ENCODE measurements at places on chromosomes 4 and X.

DNA sequence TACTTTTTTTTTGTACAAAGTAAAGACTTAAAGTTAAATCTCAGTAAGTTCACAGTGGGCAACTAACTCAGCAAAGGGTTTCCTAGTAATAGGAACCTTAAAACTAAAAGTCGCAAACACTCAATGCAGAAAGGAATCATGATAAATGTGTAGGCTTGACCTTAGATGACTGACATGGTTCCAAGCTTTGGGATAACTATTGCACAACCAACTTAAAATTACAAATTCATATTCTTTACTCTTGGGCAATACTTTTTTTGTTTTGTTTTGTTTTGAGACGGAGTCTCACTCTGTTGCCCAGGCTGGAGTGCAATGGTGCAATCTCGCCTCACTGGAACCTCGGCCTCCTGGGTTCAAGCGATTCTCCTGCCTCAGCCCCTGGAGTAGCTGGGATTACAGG is 8.2 kb downstream of the ELOVL6 start:
- DNase-seq: no peak

DNA sequence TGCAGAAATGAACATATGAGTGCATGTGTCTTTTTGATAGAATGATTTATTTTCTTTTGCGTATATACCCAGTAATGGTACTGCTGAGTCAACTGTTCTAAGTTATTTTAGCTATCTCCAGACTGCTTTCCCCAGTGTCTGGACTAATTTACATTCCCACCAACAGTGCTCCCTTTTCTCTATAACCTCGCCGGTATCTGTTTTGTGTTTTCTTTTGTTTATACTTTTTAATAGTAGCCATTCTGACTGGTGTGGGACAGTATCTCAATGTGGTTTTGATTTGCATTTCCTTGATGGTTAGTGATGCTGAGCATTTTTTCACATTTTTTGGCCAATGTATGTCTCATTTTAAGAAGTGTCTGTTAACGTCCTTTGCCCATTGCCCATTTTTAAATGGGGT is 218.6 kb upstream of the KCNIP4 start:
- DNase-seq: no peak

DNA sequence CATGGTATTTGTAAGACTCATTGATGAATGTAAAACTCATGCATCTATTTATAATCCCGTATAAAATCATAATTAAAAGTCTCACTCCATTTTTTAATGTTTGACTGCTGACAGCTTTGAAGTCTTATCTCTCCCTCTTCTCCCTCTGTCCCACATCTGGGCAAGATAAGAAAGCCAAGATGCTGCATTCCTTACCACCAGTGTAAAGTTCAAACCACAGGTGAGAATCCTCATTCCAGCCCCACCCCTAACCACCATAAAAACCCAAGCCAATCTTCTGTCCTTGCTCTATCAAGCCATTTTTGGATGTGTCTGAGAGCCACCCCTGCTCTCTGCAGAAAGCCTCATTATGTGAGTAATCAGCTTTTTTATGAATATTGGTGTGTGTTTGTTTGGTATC is 59.3 kb upstream of the MAGED1 start:
- DNase-seq: no peak

DNA sequence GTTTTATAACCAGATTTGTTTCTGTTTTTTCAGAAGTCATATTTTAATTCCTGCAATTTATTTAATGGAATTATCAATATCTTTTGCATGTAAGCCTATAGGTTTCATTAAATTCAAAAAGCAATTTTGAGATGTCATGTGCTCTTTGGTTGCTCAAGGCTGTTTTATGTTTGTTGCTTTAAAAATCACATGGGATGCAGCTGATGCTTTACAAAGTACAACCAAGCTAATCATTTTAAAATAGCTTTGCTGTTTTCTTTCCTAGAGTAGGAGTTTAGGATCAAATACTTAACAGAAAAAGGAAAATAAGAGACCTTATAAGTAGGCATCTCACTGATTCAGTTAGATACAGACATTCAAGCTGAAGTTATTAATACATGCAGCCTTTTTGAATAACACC is 11.3 kb downstream of the CPEB2 start:
- no peak for DNase-seq

GRCh38 chr4:53348046-53348445 is 17.8 kb downstream of the SCFD2 start:
- no peak for DNase-seq

DNA sequence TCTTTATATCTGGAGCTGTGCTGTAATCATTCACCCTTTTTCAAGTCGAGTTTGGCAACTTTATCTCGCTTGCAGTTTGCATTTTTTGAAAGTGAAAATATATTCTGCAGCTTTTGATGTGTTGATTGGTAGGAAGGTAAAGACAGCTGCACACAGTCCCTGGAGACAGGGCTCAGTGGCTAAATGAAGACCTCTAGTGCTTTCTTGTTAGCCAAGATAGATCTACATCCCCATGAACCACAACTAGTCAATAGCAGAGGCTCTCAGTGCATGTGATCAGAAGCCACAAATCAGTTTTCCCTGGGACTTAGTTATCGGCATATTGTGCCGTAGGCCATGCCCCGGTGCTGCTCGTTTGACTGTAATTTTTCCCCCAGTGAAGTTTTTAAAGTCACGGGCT is 587.7 kb upstream of the PITX2 start:
- no peak for DNase-seq

- DNase-seq: no peak
These were observed 179.8 kb downstream of the SLIT2 start for GRCh38 chr4:20431543-20431951.

DNA sequence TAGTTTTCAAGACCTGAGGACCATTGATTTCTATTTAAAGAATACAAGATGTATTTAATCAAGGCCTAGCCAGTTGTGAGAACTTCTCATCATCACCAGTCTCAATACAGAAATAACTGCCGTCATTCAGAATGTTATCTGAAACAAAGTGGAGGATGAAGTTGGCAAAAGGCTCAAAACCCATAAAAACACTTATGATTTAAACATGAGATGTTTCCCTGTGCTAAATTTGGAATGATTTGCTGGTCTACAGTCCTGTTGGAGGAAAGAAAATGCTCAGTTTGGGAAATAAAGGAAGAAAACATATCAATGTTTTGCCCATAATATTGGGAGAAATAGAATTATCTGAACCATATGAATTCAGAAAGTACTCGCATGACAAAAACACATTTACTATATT is 192.2 kb downstream of the ADGRA3 start:
- no peak for DNase-seq

- no peak for DNase-seq
These were observed 35.8 kb downstream of the FAT4 start for GRCh38 chr4:125350470-125351135.

DNA sequence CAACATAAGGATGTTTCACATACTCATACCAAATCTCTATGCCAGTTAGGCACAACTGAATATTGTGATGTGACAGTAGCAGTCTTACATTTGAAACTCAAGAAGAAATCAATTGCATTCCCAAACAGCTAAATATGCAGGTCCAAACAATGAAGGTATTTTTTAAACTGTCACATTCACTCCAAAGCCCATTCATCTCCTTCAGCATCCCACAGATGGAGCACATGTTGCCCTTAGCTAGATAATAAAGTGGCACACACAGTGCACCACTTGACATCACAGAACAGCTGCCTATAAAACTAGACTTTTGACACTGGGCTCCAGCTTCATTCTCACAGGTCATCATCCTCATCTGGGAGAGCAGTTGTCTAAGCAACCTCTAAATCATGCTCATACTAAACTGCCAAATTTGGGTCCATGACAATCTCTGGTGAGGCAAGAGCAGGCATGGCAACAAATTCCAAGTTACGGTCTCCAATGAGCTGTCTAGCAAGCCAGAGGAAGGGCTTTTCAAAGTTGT is 26.2 kb upstream of the ARHGEF6 start:
- DNase-seq: no peak

- no peak for DNase-seq
These were observed 30.4 kb downstream of the PLS3 start for GRCh38 chrX:115591420-115591819.

DNA sequence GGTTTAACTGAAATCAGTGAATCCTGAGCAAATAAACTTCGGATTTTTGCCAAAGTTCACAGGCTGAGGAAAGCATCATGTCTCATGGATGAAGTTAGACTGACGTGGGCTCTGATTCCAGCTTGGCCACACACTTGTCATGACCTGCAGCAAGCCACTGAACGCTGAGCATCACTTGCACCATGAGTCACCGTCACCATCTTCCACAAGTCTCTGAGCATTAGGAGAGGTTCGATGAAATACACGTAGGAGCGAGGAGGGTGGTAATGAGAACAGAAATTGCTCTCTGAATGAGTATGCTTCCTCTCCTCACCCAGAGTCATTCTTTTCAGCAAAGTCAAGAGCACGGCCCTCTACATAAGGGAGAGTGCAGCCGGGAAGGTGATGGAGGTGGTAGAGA is 3.8 kb upstream of the TRIML2 start:
- DNase-seq: no peak

DNA sequence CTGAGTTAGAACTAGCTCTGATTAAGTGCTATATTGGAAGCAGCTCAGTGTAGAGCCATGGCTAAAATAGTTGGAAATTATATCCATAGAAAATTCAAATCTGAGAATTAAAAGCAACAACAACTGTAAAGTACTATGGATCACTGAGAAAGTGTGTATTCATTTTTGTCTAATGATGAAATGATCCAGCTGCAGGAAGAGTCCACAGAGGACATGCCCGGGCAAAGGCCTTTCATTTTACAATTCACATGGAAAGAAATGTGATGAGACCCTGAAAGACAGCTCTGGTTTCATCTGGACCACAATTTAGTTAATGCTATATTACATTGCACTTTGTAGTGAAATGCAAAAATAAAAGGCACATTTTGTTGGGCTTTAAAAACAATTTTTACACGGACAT is 196.8 kb upstream of the FAT1 start:
- no peak for DNase-seq

- DNase-seq: no peak
These were observed 67.9 kb upstream of the SOX3 start for GRCh38 chrX:140572724-140573123.

DNA sequence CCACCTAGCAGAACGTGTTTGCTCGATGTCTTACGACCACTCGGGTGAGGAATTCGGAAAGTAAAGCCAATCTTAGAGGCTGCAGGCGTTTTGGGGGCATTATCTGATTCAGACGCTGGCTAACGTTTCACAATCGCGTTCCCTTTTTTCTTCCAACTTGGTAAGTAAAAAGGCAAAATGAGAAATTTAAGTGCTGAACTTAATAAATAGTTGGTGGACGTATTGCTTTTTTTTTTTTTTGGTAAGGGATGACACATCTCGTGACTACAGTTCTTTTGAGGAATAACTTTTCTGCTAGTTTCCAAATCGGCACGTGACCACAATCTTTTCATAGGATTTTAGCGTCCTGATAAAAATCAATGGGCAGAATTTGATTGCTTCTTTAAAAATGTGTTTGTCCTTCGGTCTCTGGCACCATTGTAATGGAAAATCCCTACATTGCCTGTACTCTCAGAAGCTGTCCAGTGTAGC is 848 bp downstream of the RAB9A start:
- DNase-seq: no peak

GRCh38 chr4:73181231-73181630 is 77.4 kb downstream of the ANKRD17 start:
- no peak for DNase-seq

DNA sequence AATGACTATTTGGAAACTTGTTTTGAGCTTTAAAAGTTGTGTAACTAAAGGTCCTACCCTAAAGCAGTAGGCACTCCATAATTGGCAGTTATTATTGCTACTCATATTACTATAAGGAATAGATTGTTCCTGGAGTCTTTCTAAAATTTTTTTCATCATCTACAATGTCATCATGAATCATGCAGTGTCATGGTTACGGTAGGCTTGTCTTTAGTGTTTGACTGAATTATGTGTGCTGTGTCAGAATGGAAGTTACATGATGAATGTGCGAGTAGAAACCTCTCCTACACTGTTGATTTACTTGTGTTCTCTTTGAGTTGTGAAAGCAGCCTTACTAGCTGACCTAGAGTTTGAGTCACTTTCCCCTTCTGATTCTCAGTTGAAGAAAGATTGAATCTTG is 1099.9 kb downstream of the RAPGEF2 start:
- no peak for DNase-seq

DNA sequence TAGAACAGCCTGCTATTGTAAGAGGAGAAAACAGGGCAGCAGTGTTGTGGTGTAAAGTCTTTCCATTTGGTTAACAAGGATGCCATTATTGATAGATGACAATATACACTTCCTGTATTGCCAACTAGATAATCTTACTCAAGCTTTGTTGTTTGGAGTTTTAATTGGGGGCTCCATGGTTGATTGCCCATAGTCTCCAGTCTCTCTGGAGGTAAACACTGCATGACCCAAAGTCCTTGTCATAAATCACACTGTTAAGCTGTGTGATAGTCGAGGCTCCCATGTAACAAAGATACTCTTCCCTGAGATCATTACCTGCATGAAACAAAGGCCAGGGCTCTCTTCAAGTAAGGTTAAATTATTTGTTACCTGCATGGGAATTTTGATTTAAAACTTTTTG is 394.6 kb downstream of the C4orf33 start:
- no peak for DNase-seq

DNA sequence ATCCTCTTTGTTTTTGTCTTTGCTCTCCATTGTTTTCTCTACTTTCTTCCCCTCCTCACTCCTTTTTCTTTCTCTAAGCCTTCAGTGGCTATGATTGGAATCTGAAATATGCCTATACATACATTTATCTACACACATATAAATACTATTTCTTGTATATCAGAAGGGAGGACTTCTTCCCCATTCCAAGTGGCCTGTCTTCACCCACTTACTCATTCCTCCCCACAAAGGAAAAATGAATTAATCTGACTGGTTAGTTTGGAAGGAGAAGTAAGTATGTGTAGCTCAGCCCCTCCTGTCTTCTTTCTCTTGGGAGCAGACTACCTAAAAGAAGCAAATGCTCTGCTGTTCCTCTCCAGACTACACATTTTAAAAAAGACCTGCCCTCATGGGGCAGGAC is 17.7 kb downstream of the GUCY2F start:
- DNase-seq: no peak

- DNase-seq: no peak
These were observed 170.7 kb upstream of the ZCCHC13 start for GRCh38 chrX:74133156-74133796.

DNA sequence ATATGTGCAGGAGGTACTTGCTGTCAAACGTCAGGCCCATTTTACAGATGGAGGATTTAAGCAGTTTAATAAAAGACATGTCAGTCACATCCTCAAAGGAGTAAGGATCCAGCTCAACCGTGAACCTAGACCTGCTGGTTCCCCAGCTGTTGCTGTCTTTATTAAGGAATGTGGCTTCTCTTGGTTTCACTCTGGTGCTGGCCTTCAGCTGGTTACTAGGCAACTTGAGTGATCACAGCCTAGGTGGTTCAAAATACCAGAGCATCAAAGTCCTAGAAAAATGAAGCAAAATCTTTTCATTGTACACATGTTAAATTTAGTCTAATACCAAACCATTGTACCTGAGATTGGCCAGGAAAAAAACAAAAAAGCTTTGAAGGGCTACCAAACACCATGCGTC is 32.7 kb upstream of the GLRA2 start:
- no peak for DNase-seq

GRCh38 chrX:48531358-48531959 is 8.1 kb upstream of the TBC1D25 start:
- DNase-seq: no peak

GRCh38 chr4:103786593-103786992 is 66.8 kb upstream of the TACR3 start:
- DNase-seq: no peak

Data from activated T-helper 9 cell treated with anti-CD3 and anti-CD28 coated beads, Interleukin-2, amount 50 U/mL, for 16 hours (primary cell).